Karpas-422 (cell line): ENCODE measurements at places on chromosomes 13 and 19. TPM values are rescaled to one million over a fixed set of nuclear protein-coding genes. Genes with fewer than 3 reads are reported as not detected.

GRCh38 chr19:50191216-50191615 is 12.2 kb upstream of the MYH14 start:
- DNase-seq, result no peak

DNA sequence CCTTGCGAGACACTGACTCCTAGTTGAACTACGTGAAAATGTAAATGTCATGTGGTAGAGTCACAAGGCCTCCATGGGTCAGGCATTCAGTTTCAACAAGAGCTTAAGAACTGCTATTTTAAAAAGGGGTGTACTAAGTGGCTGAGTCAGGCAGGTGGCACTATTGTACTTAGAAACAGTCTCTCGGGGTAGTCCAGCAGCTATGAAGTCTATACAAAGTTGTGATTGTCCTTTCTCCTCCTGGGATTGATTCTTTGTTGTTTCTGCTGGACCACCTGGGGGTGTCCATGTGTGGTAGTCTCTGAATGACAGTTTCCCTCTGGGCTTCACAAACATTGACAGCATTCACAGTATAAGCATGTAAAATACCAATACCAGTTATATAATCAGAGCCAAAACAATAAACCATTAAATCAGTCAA is 33.0 kb downstream of the UGGT2 start:
- peak; percentile 81 for DNase-seq

DNA sequence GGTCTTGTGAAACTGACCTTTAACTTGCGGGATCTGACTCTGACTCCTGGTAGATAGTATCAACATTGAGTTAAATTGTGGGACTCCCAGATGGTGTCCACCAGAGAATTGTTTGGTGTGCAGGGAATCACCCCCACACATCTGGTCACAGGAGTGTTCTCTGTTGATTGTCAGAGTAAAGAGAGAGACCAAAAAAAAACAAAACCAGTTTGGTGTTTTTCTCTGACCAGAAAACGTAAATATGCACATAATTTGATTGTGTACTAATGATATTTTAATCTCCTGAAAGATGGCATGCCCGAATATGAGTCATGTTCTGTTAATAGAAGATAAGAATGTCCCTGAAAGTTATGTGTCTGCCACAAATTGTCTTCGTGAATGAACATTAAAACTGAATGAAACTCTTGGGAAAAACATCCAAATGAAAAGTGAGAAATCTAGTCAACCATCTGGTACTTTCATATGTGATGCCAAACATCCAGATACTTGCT is 118.5 kb upstream of the GPC6 start:
- DNase-seq, result no peak

DNA sequence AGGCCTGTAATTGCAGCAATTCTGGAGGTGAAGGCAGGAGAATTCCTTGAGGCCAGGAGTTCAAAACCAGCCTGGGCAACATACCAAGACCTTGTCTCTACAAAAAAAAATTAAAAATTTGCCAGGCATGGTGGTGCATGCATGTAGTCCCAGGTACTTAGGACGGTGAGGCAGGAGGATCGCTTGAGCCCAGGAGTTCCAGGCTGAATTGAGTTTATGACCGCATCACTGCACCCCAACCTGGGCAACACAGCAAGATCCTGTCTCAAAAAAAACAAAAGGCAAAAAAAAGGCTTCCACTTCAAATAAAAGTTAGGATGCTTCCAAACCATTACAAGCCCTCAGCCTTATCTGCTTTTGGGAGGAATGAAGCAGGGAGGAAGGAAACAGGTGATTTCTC is 5.2 kb downstream of the ZNF577 start:
- no peak for DNase-seq

DNA sequence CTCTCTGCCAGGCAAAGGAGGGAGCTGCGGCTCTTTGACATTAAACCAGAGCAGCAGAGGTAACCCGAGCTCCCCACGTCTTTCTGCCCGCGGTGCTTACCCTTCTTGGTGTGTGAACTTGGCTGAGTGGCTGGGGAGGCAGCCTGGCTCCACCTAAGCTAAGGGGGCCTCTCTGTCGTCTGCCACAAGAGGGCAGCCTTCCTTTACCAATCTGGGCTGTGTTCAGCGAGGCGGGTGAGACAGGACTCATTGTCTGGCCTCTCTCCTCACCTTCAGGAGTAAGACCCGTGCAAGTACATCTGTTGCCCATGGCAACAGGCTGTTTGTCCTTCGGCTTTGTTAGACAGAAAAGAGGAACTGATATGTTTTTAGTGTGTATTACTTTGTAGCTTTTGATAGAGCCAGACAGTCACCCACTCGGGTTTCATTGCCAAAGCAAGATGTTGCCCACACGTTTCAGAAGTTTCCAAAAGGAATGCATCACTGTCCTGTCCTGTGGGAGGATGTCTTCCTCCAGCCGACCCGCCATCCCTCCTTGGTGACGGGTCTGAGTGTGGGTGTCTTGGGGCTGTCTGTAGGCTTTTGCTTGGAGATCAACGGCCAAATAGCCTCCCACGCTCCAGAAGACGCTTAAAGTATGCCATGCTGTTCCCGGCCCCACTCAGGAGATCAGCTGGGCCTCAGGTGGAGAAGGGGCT is 4.6 kb downstream of the POP4 start:
- DNase-seq, result peak; percentile 93

DNA sequence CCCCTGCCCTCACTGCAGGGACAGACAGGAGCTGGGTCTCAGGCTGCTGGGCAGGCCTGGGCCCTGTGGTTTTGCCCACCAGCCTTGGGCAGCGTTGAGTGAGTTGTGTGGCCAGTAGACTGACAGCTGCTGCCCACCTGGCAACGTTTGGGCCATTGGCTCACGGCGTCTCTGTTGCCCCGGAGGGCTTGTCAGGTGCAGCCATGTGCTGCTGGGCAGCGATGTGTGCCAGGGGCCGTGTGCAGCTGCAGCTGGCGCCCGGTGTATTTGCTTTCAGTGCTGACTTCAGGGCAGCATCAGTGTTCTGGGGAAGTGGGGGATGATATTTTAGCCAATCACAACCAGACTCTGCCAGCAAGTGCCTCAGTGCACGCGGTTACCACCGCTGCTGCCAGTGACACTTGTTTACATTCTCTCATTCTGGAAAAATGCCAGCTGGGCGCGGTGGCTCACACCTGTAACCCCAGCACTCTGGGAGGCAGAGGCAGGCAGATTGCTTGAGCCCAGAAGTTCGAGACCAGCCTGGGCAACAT is 10.6 kb downstream of the FZR1 start:
- DNase-seq, result peak; percentile 86

- DNase-seq, result no peak
Observed at GRCh38 chr13:107170270-107170931, 602.5 kb upstream of the ARGLU1 start.

DNA sequence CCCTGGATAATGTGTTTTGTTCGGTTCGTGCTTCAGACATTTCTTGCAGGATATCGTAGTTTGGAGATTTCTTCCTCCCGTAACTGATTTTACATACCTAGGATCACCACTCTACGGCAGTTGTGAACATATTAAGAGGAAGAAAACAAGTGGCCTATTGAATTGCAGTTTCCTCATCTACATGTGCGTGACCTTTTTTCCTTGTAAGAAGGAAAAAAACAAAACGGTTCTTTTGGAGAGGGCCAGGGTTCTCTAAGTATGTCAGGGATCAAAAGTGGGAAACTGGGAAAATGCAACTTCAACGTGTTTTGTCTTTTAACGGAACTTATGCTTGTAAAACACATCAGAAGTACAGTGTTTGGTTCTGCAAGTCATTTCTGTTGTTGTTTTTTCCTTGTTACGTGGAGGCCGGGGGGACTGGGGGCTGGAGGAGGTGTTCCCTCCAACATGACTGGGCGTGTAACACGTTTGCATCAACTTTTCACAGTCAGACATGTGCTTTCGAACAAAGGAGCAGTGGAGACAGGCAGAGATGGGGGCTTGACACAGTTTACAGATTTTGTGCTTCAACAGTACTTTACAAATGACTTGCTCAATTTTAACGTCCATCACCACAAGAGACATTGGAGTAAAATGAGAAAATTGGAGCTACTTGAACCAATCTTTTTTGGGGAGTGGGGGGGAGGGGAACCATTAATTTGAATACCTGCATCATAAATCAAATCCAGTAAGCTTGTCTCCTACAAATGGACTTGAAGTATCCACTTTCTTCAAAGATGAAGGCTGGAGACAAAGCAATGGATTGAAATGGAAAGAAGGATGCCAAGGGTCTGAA is 3.8 kb downstream of the ZC3H4 start:
- peak; percentile 76 for DNase-seq

GRCh38 chr13:27605610-27606200 is 14.6 kb downstream of the LNX2 start:
- no peak for DNase-seq

DNA sequence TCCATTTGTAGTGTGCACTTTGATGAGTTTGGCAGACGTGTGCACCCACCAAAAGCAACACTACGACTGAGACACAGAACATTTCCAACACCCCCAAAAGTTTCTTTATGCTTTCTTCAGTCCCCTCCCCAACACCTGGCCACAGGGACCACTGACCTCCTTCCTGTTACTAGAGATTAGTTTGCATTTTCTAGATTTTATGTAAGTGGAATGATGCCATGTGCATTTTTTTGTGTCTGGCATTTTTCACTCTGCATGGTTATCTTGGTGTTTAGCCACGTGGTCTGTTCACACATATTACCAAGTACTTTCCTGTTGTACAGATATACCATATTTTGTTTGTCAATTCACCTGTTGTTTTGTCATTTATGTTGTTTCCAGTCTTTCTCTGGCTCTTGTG is 44.6 kb upstream of the URI1 start:
- no peak for DNase-seq

DNA sequence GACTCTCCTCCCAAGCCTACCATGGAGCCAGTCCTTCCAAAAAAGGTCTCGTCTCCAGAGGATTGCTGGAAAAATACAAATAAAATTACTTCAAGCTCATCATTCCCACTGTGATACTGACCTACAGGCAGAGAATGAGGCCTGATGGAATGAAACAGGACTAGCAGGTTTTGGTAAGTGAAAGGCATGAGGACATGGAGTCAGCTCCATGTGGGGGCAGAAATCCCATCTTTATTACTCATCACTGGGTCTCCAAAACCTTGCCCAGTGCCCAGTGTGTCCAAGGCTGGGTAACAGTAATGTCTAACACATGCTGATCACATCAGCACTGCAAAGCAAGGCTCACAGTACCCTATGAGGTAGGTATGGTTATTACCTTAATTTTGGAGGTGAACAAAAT is 235.4 kb downstream of the DNAJC15 start:
- DNase-seq, result no peak

DNA sequence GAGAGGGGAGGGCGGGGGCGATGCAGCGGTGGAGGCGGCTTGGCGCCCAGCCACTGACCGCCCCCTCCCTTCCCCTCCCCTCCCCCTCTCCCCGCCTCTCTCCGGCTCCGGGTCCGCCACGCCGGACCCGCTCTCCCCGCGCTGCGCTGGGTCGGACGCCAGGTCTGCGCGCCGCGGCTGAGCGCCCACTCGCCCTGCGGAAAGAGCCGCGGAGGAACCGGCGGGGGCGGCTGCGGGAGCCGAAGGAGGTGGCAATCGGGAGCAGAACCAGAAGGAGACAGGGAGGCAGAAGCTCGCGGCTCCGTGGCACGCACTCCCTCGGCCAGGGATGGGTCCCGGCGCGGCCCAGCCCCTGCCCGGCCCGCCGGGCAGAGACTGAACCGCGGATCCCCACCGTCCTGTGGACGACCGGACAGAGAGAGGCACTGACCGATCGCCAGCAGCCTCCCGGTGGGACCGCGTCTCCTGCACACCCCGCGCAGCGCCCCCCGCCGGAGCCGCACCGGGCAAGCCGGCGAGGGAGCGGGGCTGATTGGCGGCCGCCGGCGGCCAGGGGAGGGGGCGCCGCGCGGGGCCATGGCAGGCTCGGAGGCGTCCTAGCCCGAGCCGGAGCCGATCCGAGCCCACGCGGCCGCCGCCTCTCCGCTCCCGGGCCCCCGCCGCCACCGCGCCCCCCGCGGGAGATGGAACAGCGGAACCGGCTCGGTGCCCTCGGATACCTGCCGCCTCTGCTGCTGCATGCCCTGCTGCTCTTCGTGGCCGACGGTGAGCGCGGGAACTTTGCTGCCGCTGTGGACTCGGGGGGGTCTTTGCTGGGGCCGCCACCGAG is at the start of gene VSTM2B:
VSTM2B (plus strand) TSS at position 94 of the 829 bp plus-strand sequence; CDS start at position 684, 590 bp downstream.
- DNase-seq, result no peak

DNA sequence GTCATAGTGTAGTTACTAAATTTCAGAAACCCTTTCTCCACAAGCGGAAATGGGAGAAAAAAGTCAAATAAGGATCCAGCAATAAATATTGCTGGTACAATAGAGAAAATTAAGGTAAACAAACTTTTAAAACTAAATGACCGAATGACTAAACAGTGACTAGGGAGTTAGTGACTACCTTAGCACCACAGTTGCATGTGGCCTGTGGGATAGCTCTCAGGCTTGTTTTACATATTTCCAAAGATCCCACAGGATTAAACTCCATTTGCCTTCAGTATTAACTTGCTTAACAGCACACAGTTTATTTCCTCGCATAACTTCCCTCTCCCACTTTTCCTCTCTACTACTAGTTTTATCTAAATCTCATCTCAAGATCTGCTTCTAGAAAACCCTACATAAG is 824.3 kb upstream of the KLHL1 start:
- DNase-seq, result no peak

- DNase-seq, result no peak
Observed at GRCh38 chr13:46795321-46795720, 1.6 kb downstream of the ESD start.

DNA sequence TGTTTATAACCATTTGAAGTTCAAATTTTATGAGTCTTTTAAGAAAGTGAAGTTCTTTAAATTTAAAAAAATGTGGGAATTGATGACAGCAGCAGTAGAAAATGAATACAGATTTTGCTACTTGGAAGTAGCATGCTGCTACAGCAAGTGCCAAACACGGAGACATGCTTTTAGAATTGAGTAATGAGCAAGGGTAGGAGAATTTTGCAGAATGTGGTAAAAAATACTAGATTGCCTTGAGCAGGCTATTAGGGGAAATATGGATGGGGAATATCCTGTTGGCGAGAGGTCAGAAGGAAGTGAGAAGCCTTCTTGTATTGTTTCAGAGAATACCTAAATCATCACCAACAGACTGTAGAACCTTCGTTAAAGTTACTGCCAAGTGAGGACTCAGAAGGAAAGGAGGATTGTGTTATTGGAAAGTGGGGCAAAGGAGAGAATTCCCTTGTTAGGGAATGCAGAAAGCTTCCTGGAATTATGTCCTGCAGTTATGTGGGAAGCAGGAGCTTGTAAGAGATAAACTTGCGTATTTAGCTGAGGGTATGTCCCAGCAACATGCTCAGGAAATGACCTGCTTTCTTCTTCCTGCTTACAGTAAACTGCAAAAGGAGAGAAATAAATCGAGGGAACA is 32.4 kb upstream of the OXGR1 start:
- DNase-seq, result no peak

DNA sequence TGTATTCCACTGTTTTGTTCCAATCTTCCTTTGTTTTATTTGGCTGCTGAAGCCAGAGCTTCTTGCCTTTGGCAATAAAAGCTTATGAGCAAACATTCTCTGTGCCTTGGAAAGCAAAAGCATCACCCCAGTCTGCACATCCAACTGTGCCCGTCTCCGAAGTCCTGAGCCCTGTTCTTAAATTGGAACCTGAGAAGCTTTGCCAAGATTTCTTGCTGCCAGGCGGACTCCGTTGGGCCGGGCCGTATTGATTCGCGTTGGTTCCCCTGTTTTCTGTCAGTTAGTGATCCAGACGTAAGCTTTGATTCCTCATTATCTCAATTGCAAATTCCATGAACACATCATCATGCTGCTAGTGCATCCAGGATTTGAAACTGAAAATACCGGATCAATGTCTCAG is 793.0 kb downstream of the OLFM4 start:
- no peak for DNase-seq

GRCh38 chr13:55516610-55517009 is 1624.1 kb upstream of the PRR20A start:
- no peak for DNase-seq

MATK gene
- total RNA-seq, result not detected in 2 replicates

CCDC70 gene
- total RNA-seq, result not detected in 2 replicates

ELSPBP1 gene
- total RNA-seq, result not detected in 2 replicates

LENG9 gene
- total RNA-seq, result 5.0 and 14.1 TPM in 2 replicates

ZSCAN4 gene
- not detected in 2 replicates for total RNA-seq
